ENCODE measurements at places on chromosomes 6 and 20.

- no peaks in the 10 kb centered on the region for H3K27me3 ChIP-seq
- H3K4me3 ChIP-seq: no peak overlapping the region
- DNase-seq: no peak
- H3K4me1 ChIP-seq: peaks cover 11% of the 10 kb centered on the region
- H3K36me3 ChIP-seq: peaks cover 39% of the 10 kb centered on the region
Observed at GRCh38 chr20:32449890-32450401, 91.8 kb downstream of the ASXL1 start.

GRCh38 chr6:113464960-113465359 is 392.2 kb upstream of the MARCKS start:
- DNase-seq: peak; percentile 61
- H3K4me1 ChIP-seq: peaks cover 14% of the 10 kb centered on the region
- no peaks in the 10 kb centered on the region for H3K27me3 ChIP-seq
- no peak overlapping the region for H3K4me3 ChIP-seq

DNA sequence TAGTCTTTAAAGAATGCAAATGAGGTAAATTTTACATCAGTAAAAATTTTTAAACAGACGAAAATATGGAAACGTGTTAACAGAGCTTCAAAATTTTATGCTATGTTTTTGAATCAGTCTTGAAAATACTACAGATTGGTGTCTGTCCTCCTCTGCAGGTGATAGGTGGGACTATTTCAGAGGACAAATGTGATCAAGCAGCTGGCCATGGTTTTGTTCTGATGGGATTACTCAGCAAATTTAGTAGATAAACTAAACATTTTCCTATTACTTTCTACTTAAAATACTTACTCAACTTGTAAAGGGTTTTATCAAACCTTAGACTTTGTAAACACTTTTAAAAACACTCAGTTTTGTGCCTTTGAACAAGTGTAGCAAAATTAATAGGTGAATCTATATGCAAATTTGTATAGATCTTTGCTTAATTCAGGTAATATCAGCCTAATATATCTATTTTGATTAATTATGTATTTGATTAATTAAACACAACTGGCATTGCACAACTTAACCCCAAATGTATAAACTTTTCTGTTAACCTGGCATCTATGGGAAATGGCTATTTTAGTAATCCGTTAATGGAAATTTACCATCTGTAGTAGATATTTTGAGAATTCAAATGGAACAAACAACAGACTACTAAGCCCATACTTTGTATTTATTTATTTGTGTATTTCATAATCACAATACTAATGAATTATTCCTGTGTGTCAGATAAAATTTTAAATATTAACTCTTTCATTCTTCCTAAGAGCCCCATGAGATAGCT is 22.5 kb downstream of the ADGRB3 start:
- no peak for DNase-seq
- H3K27ac ChIP-seq: no peak overlapping the region
- H3K27me3 ChIP-seq: no peaks in the 10 kb centered on the region
- H3K4me3 ChIP-seq: no peak overlapping the region
- no peaks in the 10 kb centered on the region for H3K36me3 ChIP-seq

- no peak overlapping the region for H3K4me3 ChIP-seq
- no peak for DNase-seq
- no peaks in the 10 kb centered on the region for H3K4me1 ChIP-seq
Observed at GRCh38 chr6:163860287-163861081, 446.0 kb downstream of the QKI start.

DNA sequence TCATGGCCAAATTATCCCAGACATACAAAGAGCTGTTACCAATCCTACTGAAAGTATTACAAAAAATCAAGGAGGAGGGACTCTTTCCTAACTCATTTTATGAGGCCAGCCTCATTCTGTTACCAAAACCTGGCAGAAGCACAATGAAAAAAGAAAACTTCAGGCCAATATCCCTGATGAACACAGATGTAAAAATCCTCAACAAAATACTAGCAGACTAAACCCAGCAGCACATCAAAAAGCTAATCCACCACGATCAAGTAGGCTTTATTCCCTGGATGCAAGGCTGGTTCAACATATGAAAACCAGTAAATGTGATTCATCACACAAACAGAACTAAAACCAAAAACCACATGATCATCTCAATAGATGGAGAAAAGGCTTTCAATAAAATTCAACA is 109.2 kb downstream of the C6orf118 start:
- H3K4me1 ChIP-seq: no peaks in the 10 kb centered on the region
- no peak overlapping the region for H3K4me3 ChIP-seq
- no peak for DNase-seq
- H3K27me3 ChIP-seq: no peaks in the 10 kb centered on the region
- no peaks in the 10 kb centered on the region for H3K36me3 ChIP-seq
- no peak overlapping the region for H3K27ac ChIP-seq

DNA sequence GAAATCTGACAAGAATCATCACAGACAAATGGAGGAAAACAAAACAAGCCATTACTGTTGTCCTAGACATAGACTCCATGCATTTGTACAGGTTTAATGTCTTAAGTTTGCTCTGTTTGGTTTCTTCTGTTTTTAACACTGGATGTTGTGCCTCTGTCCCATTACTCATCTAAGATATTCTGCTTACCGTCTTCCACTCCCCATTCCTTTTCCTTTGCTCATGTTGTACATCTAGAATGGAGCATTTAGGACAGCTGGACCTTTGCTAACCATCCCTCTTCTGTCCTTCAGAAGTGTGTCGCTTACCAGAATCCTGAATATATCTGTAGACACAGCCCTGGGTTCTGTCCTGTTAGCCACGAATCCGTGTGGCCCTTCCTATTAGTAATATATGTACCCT is 35.2 kb downstream of the RAB22A start:
- H3K36me3 ChIP-seq: peaks cover 4% of the 10 kb centered on the region
- no peak for DNase-seq
- no peak overlapping the region for H3K27ac ChIP-seq
- no peaks in the 10 kb centered on the region for H3K27me3 ChIP-seq

GRCh38 chr6:63319939-63320338 is at the start of gene LGSN:
LGSN (minus strand) TSS chr6:63319983; CDS start chr6:63319943, 40 bp downstream.
- no peaks in the 10 kb centered on the region for H3K4me1 ChIP-seq
- H3K4me3 ChIP-seq: no peak within 1 kb of the TSS
- DNase-seq: no peak
- no peaks in the 10 kb centered on the region for H3K36me3 ChIP-seq
- no peak within 1 kb of the TSS for H3K27ac ChIP-seq
- peaks cover 2% of the 10 kb centered on the region for H3K27me3 ChIP-seq

- no peak overlapping the region for H3K27ac ChIP-seq
- peaks cover 6% of the 10 kb centered on the region for H3K27me3 ChIP-seq
- peak; percentile 59 for DNase-seq
- no peaks in the 10 kb centered on the region for H3K36me3 ChIP-seq
Observed at GRCh38 chr20:23207826-23208540, 121.9 kb upstream of the CD93 start.

GRCh38 chr6:121873595-121873994 is 438.1 kb downstream of the GJA1 start:
- H3K4me3 ChIP-seq: no peak overlapping the region
- DNase-seq: no peak
- no peaks in the 10 kb centered on the region for H3K27me3 ChIP-seq
- H3K27ac ChIP-seq: no peak overlapping the region

GRCh38 chr6:78363688-78364087 is 503.7 kb upstream of the IRAK1BP1 start:
- DNase-seq: no peak
- no peaks in the 10 kb centered on the region for H3K27me3 ChIP-seq
- H3K27ac ChIP-seq: no peak overlapping the region
- no peaks in the 10 kb centered on the region for H3K4me1 ChIP-seq
- H3K4me3 ChIP-seq: no peak overlapping the region

DNA sequence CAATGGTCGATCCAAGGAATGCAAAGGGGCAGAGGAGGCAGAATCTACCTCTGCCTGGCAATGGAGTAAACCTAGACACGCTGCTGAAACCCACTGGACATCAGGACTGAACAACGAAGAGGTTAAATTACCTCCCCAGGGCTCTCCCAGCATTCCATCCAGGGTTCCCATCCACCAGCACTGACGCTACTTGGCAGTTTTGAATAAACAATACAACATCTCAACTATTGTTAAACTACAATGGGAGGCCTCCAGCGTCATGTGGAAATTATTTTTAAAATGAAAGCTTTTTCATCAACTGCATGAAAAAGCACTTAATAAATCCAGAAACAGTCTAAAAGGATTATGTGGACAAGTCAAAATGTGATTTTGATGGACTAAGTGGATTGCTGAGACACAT is 96.8 kb upstream of the NHSL1 start:
- no peak for DNase-seq
- peak overlapping the region; percentile 70 for H3K27ac ChIP-seq
- H3K36me3 ChIP-seq: no peaks in the 10 kb centered on the region
- no peaks in the 10 kb centered on the region for H3K27me3 ChIP-seq

DNA sequence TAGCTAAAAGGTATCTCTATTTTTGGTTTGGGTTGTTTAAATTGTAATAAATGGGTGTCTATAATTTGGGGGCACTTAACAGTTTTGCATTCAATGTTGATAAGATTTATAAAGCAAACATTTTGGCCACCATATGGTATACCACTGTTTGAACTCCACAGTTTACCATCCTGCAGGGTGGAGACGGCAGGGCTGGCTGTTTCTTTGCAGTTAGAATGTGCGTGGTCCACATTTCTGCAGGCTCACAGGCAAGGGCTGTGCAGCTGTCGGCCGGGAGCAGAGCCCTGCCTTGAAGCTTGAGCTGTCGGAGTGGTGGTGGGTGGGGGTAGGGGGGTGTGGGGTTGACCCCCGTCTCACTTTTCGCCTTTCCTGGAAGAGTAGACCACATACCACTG is 135.9 kb downstream of the CDH4 start:
- no peak overlapping the region for H3K4me3 ChIP-seq
- no peaks in the 10 kb centered on the region for H3K27me3 ChIP-seq
- H3K36me3 ChIP-seq: no peaks in the 10 kb centered on the region
- no peaks in the 10 kb centered on the region for H3K4me1 ChIP-seq
- DNase-seq: no peak

DNA sequence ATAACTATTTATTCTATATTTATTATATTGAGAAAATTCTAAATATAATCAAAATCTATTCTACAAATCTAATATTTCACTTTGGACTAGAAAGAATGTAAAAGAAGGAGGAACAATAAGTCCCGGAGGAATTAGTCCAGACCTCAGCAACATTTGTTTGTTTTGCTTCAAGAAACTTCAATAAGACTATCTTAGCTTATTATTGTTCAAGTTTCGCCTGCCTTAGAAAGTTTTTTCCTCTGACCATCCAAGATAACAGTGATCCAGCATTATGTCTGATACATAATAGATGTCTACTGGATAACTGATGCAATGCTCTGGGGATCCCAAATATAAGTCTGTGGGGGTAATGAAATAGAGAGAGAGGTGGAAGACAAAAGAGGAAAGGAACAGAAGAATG is 28.7 kb upstream of the NT5E start:
- no peaks in the 10 kb centered on the region for H3K27me3 ChIP-seq
- H3K36me3 ChIP-seq: no peaks in the 10 kb centered on the region
- H3K4me1 ChIP-seq: peaks cover 11% of the 10 kb centered on the region
- DNase-seq: no peak

DNA sequence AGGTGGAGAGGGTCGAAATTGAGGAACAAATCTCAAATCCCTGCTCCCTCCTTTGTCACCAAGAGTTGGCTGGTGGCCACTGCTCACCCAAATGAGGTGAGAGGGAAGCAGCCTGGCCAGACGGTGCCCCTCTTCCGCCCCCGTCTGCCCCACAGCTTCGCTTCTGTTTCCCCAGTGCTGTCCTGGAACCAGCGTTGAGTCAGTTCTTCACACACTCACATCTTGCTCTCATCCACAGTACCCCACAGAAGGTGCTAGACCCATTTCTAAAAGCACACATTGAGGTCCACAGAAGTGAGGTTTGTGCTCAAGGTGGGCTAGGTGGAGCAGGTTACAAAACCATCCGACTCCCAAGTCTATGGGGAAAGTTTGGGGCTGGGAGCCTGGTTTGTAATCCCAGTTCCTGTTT is 3.8 kb downstream of the CEBPB start:
- H3K27ac ChIP-seq: no peak overlapping the region
- no peak for DNase-seq
- peaks cover 12% of the 10 kb centered on the region for H3K4me1 ChIP-seq
- H3K27me3 ChIP-seq: no peaks in the 10 kb centered on the region
- no peak overlapping the region for H3K4me3 ChIP-seq

DNA sequence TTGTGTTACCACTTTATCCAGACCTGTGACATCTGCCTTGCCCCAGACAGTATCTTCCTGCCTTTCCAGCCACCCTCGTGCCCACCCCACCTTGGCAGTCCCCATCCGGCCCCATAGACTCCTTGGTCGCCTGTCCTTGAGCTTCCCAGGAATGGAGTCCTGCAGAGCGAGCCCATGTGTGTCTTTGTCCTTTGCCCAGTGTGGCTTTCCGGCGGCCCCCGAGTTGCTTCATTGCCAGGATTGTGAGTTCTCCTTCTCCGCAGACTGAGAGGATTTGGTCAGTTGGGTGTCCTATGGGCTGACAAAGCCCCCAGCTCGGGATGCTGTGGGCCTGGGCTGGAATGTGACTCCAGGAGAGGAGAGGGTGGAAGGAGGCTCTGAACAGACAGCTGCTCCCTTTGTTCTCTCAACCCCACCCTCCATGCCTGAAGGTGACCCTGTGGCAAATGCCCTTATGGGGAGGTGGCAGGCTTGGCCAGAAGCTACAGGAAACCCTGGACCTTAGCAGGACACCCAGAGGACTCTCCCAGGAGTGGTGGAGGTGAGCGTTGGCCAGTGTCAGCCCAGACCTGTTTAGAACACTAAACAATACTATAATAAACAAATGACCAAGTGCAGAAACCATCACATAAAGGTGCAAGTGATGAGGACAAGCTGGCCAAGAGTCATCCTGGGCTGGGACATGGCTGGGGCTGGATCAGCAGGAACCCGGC is 1.9 kb upstream of the CST1 start:
- H3K4me1 ChIP-seq: peaks cover 25% of the 10 kb centered on the region
- no peak overlapping the region for H3K27ac ChIP-seq
- H3K4me3 ChIP-seq: no peak overlapping the region
- no peaks in the 10 kb centered on the region for H3K36me3 ChIP-seq

DNA sequence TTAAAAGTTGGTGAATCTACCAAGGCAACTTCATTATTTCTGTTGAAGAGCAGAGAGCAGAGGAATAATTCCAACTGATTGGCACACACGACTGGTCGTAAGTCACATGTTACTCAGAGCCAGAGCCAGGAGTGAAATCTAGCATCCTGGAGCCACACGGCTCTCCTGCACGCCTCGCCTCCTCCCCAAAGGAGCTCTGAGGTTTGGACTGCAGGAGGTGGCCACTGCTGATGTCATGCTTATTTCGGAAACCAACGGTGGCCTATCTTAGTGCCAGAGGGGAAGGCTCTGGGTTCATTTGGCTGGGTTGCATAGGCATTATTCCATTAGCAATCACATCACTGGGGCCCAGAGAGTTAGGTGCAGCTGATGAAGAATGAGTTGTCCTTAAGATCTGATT is 123.5 kb upstream of the RALGAPA2 start:
- H3K27ac ChIP-seq: no peak overlapping the region
- no peak for DNase-seq
- no peaks in the 10 kb centered on the region for H3K4me1 ChIP-seq
- no peak overlapping the region for H3K4me3 ChIP-seq
- H3K36me3 ChIP-seq: no peaks in the 10 kb centered on the region
- no peaks in the 10 kb centered on the region for H3K27me3 ChIP-seq

Data from endothelial cell of umbilical vein (primary cell).